Epithelial cell of esophagus (primary cell): ENCODE measurements at places on chromosomes 4 and X.

GRCh38 chr4:150039274-150040127 is 38.7 kb upstream of the DCLK2 start:
- no peak for DNase-seq

GRCh38 chr4:17128268-17128667 is 229.8 kb upstream of the LDB2 start:
- DNase-seq = no peak

DNA sequence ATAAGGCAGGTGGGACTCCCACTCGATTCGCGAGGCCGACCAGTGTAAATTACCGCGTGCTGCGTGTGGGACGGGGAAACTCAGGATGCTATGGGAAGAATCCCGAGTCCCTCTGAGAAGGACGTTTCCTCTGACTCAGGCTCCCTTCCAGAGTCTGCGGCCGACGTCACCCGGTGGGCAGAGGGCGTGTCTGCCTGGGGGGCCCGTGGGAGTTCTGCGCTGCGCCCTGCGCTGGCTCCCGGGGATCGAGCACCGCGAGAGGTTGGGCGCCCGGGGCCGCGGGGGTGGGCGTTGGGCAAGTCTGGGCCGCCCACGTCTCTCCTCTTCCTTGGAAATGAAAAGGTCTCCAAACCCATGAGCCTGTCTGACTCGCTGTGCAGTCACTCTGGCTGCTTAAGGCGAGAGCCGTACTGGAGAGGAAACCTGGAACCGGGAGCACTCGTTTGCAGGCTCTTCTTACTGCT is 568 bp downstream of the NIPAL1 start:
- peak; percentile 98 for DNase-seq

DNA sequence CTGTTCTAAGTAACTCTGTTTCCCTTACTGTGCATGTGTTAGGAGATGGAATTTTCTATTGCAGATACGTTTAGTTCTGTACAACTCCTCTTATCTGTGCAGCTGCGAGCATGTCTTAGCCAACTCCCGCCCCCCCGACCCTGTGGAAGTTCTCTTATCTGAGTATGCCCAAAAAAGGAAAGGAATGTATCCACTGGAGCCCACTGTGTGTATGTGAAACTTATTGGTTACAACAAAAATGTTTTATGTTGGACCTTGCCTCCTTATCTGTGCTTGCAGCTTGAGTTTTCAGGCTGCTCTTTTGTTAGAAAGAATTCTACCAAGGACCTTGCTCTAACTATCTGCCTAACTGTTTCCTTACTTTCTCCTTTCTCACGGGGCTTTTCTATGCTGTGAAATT is 24.2 kb upstream of the DCAF8L2 start:
- no peak for DNase-seq

GRCh38 chrX:150028692-150029091 is 90.4 kb upstream of the EOLA2 start:
- DNase-seq = no peak

DNA sequence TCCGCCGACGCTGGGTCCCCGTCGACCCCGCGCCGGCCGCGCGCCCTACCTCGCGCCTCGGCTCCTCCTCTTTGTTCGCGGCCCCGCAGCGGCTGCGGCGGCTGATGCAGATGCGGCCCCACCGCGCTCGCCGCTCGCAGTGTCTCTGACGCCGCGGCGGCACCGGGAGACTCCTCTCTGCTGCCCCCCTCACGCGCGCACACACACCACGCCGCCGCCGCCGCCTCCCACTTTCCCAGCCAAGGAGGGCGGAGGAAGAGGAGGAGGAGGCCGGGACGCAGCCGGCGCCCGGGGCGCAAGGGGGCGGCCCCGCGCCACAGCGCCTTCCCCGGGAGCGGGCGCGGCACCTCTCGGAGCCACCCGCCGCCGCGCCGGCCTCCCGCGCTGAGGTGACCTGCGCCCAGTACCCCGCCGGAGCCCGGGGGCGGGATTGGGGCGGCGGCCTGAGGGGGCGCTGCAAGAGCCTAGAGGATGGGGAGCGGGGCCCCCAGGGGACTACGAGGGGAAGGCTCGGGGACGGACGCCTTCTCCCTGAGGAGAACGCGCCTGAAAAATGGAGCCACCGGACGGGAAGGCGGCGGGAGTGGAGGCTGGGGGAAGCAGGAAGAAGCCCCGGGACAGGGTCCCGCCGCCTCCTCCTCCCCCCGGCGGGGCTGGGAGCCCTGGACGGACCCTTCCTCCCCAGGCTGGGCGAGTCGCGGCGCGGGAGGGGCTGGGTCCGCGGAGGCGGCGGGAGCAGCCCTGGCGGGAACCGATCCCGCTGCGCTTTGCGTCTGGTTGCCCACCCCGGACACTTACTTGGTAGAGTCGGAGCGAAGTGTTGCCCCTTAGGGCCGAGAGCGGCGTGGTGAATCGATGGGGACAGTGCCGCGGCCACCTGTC is at the start of gene SH3RF1:
Gene SH3RF1, minus strand, starts transcription at position 147 of the 882 bp plus-strand sequence. CDS start 1,744 bp downstream, outside the sequence.
- peak; percentile 89 for DNase-seq

DNA sequence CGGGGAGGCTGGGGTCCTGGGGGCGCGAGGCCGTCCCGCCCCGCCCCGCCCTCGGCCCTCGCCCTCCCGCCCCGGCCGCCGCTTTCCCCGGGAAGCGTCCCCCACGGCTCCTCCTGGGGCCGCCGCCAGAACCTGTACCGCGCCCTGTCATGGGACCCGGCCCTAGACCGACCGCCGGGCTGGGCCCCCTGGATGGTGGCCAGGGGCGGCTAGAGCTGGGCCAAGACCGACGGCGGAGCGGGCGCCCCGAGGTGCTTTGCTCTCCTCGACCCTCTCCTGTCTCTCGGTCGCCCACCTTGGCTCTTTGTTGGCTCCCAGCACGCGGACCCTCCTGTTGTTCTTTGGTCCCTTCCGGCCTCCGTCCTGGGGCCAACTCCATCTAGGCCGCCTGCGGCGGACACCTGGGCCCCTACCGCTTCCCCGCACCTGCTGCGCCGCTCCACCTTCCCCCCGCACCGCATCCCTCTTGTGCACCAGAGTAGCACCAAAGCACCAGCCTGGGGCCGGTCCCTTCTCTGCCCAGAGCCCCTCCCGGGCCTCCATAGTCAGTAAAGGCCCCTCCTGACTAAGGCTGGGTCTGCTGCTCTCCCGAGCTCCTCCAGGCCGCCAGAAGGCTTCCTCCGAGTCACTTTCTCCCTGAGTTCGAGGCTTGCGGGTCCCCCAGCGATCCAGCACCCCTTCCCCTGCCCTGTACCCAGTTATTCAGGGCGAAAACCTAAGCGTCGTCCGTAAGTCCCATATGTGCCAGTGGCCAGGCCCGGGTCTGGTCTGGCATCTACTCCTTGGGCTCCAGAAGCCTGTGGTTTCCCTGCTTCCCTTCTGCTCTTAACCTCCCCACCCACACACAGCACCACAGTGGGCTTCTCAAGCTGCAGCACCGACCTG is 587 bp downstream of the TACC3 start:
- no peak for DNase-seq

DNA sequence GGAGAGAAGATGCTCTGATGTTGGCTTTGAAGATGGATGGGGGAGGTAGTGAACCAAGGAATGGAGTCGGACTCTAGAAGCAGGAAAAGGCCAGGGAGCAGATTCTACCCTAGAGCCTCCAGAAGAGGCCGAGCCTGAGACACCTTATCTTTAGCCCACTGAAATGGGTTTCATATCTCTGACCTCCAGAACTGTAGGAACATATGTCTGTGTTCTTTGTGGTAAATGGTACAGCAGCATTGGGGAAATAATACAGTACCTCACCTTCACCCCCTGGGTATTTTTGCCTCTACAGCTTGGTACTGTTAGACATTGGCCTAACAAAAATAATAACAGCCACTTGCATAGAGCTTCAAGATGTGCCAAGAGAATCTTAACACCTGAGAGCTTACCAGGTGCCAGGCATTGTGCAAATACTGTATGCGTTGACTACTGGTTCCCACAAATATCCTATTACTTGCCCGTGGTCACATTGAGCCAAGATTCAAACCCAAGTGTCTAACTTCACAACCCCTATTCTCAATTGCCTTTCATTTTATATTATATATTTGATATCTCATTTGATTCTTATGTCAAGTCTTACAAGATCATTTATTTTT is 57.0 kb upstream of the PGM2 start:
- no peak for DNase-seq

DNA sequence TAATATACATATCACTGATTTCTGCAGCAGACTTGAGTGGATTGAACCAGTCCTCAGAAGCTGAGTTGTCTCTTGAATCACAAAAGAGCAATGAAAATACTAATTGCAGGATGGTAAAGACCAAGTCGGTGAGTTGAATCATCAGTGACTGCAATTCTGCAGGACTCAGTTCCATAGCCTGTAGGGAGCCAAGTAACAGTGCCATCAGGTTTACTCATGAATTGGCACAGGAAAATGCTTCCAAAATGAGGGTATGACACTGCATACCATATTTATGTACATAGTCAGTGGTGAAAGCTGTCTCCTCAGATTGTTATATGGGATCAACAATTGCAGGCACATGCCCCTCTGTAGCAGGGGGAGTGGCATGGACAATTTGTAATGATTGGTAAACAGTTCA is 192.8 kb downstream of the CCNG2 start:
- DNase-seq = peak; percentile 91

DNA sequence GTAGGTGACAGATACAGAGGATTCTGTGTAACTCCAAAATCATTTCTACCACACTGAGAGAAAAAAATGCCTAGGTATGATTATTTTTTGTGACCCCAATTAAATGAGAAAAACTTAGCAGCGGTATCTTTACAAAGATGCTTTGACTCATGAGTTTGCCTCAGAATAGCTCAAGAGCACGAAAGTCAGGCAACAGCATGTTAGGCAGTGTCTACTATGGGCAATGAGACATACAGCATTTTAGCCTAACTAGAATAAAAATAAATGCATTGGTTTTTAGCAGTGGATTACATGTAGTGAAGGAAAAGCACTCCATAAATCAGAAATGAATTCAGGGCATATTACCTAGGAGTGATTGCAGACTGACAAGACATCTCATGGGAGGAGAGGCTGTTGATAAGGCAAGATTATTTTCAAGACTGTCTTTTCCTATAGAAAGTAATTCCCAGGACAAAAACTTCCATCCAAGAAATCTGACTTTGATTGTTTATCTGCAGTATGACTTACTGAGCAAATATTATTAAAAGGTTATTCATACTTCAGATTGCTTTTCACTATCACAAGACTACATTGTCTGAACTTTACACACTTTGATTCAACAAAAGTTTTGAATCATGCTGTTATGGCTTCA is 3.6 kb downstream of the ANXA10 start:
- peak; percentile 52 for DNase-seq

GRCh38 chr4:121462660-121463261 is 81.9 kb upstream of the QRFPR start:
- DNase-seq = peak; percentile 78

- peak; percentile 38 for DNase-seq
Measured at GRCh38 chrX:136789856-136790255, 9.1 kb upstream of the ARHGEF6 start.

DNA sequence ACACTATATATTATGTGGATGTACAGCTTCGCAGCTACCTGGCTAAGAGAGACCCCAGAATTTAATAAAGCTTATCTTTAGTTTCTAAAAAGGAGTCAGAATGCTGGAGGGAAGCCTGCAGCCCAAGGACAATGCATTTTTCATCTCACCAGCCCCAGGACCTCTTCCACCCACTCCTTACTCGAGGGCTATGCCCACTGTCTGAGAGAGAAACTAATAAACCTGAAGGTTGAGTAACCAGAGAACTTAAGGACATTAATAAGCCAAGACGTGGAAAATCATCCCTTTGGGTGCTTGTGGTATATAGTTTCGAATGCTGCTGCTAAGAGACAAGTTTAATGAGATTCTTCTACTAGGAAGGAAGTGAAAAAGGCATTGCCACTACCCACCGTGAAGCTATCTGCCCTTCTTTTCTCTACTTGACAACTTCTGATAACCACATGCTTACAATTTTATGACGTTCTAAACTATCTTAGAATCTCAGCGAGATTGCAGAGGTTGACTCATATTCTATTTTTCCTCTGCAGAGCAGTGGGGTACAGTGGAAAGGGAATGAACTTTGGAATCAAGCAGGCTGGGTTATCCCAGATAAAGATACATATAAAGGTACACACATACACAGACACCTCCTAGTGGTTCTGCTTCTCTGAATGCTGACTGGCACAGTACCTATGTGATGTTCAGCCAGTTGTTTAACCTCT is 3.3 kb downstream of the RELL1 start:
- DNase-seq = peak; percentile 17

GRCh38 chr4:33924811-33925210 is 2319.5 kb downstream of the ARAP2 start:
- DNase-seq = no peak

DNA sequence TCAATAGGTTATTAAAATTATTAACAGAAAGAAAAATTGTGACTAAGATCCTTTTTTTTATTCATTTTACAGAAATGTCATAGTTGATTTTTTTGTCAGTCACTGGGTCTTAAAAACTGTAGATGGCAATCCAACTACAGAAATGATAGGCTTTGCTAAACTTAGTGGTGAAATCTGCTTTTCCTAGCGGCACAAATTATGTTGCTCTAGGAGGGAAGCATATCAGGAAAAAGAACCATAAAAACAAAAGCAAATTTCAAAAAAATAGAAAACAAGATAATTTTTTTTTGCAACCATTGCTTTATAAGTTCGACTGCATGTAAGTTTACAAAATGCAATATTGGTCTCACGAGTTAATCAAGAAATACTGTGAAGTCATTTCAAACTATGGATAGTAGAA is 443.5 kb upstream of the IGFBP7 start:
- DNase-seq = no peak

GRCh38 chrX:155231163-155231562 is 14.9 kb downstream of the VBP1 start:
- DNase-seq = peak; percentile 5

DNA sequence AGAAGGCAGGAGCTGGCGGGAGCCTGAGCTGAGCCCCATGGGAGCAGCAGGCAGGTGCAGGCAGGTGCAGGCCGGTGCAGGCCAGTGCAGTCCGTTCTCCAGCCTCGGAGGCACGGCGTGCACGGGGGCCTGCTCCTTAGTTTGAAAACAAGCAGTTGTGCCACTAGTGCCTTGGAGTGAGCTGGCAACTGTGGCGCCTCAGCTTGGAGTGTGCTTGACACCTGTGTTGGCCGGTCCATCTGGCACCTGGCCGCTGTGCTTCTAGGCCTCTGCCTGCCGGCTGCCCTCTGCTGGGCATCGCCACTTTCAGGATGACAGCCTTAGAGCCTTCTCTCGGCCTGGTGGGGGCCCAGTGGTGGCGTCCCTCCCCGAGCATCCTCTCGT is 47.9 kb downstream of the RGS12 start:
- DNase-seq = peak; percentile 21

- DNase-seq = no peak
Measured at GRCh38 chr4:42320822-42321388, 76.4 kb upstream of the SHISA3 start.

DNA sequence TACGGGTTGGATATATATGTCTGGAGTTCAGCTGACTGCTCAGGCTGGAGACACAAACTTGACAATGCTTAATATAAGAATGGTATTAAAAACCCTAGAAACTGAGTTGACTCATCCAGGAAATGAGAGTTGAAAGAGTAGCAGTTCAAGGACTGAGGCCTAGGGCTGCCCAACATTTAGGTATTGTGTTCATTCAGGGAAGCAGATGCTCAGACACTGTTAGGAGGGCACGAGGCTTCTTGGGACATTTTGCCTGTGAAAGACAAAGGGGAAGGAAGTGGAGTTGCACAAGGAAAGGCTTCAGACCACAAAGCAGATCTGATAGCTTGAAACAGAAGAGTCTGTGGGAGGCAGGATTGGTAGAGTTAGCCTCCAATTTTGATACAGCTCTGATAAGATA is 52.0 kb upstream of the HS3ST1 start:
- DNase-seq = peak; percentile 37
